CD4-positive, alpha-beta T cell treated with Interleukin-15 for 4 hours (primary cell): ENCODE measurements at places on chromosomes 7 and 10.

GRCh38 chr7:137329411-137329810 is 14.1 kb downstream of the PTN start:
- no peak for DNase-seq

GRCh38 chr7:8783229-8783628 is 349.8 kb downstream of the NXPH1 start:
- DNase-seq: no peak

- DNase-seq: no peak
Observed at GRCh38 chr7:37369906-37370305, 78.8 kb downstream of the ELMO1 start.

DNA sequence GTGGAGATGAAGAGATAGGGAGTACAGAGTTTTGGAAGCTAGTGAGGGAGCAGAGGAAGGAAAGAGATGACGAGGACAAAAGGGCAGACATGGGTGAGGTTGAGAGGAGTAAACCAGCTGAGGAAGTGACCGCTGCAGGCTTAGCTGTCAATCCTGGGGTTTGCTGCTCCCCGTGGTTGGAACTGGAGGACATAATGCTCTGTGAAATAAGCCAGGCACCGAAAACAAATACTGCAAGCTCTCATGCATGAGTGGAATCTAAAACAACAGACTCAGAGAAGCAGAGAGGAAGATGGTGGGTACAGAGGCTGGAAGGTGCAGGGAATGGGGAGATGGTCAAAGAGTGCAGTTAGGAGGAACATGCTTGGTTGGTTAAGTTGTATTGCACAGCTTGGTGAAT is 482.2 kb upstream of the C7orf33 start:
- no peak for DNase-seq

DNA sequence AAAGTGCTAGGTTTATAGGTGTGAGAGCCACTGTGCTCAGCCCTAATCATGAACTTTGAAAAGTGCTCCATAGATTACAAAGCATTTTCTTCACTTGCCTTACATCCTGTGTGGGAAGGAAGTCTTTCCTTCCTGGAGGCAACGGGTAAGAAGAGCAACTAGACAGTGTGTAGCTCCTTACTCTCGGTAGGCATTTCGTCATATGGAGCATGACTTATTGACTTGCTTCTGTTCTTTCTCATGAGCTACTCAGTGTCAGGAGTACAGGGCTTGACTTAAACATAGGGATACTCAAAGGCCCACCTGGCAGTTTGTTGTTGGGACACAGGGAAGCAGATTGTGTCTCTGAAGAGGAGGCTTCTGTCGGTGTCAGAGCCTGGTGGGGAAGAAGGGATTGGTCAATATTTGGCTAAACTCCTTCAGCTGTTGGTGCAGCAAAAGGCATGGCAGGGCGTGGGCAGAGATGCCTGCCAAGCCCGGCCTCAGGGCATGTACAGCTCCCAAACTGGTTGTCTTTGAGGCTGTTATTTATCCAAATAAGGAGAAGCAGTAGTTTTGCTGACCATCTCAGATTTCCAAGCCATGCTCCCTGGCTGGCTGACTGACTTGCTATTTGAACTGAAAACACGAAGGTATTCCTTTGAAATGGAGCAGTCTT is 248.9 kb downstream of the KIAA1217 start:
- DNase-seq: no peak

DNA sequence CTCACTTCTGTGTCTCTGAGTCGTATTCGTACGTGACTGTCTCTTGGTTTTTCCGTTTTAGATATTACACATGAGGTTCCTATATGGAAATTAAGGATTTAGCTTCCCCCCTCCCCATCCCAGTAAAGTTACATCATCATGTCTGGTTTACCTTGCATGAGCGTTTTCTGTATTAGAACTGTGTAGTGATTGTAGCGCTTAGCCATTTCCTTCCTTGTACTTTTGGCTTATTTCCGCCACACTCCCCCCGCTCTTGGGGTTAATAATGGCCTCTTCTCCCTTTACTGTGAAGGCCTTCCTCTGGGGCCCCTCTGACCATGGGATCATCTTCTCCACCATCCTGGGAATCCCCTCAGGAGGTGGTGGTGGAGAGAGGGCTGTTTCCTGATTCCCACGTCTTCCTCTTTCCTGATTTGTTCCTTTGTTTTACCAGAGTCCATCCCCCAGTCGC is 27.2 kb upstream of the AP5Z1 start:
- DNase-seq: no peak

DNA sequence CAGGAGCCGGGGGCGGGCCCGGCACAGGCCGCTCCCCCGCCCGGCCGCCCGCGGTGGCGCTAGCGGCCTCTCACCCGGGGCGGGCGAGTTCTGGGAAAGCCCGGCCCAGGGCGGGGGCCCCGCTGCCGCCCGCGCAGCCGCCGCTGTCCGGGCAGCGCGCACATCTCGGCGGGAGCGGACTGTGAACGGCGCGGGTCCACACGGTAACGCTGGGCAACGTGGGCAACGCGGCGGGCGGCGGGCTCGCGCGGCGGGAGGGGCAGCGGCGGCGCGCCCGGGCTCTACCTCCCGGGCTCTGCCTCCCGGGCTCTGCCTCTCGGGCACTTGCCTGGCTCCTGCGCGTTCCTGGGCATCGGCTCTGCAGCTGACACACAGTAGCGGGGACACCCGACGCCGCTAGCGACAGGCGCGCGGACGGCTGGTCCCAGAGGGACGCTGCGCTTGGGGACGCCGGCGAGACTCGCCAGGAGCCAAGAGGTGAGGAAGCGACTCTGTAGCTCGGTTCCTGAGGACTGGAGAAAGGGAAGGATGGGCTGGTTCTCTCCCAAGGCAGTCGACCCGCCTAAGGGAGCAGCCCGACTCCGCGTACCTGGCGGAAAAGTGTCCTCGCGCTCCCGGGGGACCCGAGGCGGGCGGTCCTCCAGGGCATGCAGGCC is at the start of gene PLCE1:
Gene PLCE1, plus strand, starts transcription at position 150 of the 656 bp plus-strand sequence. CDS start 37,116 bp downstream, outside the sequence.
- DNase-seq: no peak

DNA sequence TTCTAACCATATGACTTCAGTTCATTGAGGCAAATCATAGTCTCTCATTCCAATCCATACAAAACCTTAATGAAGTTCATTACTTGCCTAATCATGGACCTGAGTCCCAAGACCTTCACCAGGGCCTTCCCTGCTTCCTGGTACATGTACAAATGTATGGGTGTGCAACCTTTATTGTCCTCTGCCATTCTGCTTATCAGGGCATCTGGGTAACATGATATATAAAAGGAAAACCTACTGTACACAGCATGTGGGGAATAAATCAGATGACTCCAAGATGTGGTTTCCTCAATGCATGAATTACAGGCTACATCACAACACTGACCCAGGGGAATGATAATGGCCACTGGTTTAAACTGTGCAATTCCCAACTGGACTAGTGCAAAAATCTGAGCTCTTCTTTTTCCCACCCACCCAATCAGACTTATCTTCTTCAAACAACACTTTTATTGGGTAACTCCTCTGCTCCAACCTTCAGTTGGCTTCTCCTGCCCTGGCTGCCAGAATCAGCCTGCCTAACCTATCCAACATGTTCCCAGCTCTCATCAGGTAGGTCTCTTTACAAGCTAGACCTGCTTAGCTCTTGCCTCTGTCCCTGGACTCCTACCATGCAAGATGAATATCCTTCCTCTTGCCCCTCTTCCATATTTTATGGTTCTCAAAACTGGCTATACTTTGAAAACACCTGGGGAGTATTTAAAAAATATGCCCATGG is 11.4 kb downstream of the GOT1 start:
- DNase-seq: no peak

GRCh38 chr10:132793871-132794849 is 8.2 kb upstream of the NKX6-2 start:
- DNase-seq: no peak

DNA sequence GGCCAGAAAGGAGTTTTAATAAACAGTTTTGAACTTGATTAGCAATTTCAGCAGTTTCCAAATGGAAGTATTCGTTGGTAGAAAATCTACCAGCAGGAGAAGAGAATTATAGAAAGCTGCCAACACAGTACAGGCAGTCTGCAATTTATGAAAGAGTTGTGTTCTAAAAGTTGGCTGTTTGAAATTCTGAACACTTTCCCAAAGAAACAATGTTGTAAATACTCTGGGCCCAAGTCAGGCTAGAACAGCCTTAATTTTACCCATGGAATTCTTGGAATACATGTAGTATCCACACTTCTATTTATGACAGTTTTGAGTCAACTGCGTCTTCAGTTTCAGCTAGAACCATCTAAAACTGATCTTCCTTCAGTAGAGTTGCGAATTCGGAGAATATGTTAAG is 42.5 kb downstream of the AVL9 start:
- DNase-seq: no peak

- no peak for DNase-seq
Observed at GRCh38 chr7:12722136-12722535, 34.7 kb downstream of the ARL4A start.

- DNase-seq: no peak
Observed at GRCh38 chr7:1752771-1753563, 82.9 kb downstream of the ELFN1 start.

GRCh38 chr7:35015346-35015859 is 21.9 kb downstream of the DPY19L1 start:
- no peak for DNase-seq

- peak; percentile 33 for DNase-seq
Observed at GRCh38 chr10:97399843-97400545, 1.1 kb downstream of the RRP12 start.

GRCh38 chr7:132118641-132119040 is 457.6 kb downstream of the PLXNA4 start:
- no peak for DNase-seq

GRCh38 chr7:97307521-97308108 is 190.1 kb downstream of the SDHAF3 start:
- no peak for DNase-seq

- no peak for DNase-seq
Observed at GRCh38 chr10:21807180-21807579, 196.3 kb downstream of the DNAJC1 start.

- DNase-seq: no peak
Observed at GRCh38 chr10:1310271-1310789, 254.1 kb downstream of the WDR37 start.
